ENCODE measurements at places on chromosomes 2 and 18. TPM values are rescaled to one million over a fixed set of nuclear protein-coding genes. Genes with fewer than 3 reads are reported as not detected.

DNA sequence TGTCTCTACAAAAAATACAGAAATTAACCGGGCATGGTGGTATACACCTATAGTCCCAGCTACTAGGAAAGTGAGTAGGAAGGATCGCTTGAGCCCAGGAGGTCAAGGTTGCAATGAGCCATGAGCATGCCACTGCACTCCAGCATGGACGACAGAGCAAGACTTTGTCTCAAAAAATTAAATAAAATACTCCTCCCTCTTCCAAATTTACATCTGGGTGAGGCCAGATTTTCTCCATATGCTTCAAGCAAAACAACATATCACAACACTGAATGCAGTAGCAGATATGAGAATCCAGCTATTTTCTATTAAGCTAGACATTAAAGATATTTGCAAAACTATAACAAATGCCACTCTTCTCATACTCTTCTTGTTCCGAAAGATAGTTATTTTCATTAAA, 20.9 kb downstream of the MEMO1 start:
- H3K27me3 ChIP-seq: no peaks in the 10 kb centered on the region
- no peaks in the 10 kb centered on the region for H3K4me1 ChIP-seq
- no peak for ATAC-seq
- H3K4me3 ChIP-seq: no peak overlapping the region
- no peak overlapping the region for H3K27ac ChIP-seq

- no peak for ATAC-seq
- peaks cover 90% of the 10 kb centered on the region for H3K36me3 ChIP-seq
- H3K27ac ChIP-seq: no peak overlapping the region
- H3K4me1 ChIP-seq: peaks cover 37% of the 10 kb centered on the region
Measured at GRCh38 chr2:200471324-200471848, 38.5 kb downstream of the KCTD18 start.

COX5B gene
- 462 TPM for total RNA-seq

SLC4A5 gene
- 4.4 TPM for total RNA-seq

SCN9A gene
- 4.8 TPM for total RNA-seq

ST6GAL2 gene
- total RNA-seq: 16.3 TPM

All from gastroesophageal sphincter (tissue), 4 donors.